ENCODE measurements at places on chromosomes 1 and 21.

DNA sequence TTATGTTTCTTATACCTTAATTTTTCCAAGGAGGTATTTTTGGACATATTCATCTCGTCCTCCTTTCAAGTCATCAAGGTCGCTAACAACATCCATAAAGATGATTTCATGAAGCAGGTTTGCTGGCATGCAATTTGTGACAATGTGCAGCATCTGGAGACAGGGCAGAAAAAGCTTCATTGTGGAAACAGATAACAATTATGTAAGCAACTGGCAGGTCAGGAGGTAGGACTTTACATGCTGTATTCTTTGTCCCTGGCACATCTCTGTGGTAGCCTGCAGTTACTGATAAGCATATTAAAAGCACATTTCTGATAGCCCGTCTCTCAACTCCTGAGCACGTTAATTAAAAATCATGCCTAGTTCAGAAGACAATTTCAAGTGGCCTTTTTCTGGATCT, 156.8 kb downstream of the LEPR start:
- DNase-seq = no peak

GRCh38 chr1:38005195-38006007, at the start of gene FHL3:
Gene FHL3, minus strand, starts transcription at chr1:38005514. Its CDS starts 6,102 bp downstream, at chr1:37999412.
- no peak for DNase-seq

GRCh38 chr1:224133741-224134299, 19.9 kb downstream of the FBXO28 start:
- no peak for DNase-seq

DNA sequence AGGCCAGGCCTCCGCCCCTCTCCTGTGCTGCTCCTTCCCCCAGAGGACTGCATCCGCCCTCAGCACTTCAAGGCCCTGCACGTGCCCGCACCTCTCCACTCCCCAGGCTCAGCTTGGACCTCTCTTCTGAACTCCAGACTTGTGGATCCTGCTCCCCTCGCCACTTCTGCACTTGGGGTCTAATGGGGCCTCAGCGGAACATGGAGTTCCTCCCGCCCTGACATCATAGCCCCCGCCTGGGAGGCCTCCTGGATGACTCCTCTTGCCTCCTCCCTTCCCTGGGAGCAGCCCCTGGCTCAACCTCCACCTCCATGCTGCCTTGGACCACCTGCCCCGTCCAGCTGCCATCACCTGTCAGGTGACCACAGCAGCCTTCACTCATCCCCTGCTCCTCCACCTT, 10.1 kb downstream of the OXCT2 start:
- no peak for DNase-seq

DNA sequence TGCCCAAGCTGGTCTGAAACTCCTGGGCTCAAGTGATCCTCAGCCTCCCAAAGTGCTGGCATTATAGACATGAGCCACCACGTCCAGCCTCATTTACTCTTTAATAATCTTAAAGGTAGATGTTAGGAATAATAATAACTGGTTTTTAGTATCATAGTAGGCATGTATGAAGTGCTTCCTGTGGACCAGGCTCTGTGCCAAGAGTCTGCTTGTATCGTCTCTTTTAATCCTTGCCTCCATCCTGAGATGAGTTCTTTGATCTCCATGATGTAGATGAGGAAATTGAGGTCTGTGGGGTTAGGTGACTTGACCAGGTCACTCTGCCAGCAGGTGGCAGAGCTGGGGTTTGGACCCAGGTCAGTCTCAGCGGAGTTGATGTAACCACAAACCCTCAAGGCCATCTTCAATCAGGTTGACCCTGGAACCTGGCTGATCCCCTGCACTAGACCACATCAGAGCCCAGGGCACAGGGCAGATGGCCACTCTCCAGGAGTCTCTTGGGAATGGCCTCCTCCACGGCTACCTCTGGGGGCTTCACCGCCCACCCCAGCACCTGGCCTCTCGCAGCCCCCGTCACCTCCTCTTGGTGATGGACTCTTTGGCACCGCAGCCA, 11.3 kb downstream of the EFHD2 start:
- no peak for DNase-seq

- no peak for DNase-seq
Observed at GRCh38 chr1:167492481-167492910, 25.8 kb downstream of the CD247 start.

GRCh38 chr1:185334182-185334581, 17.1 kb upstream of the IVNS1ABP start:
- no peak for DNase-seq

DNA sequence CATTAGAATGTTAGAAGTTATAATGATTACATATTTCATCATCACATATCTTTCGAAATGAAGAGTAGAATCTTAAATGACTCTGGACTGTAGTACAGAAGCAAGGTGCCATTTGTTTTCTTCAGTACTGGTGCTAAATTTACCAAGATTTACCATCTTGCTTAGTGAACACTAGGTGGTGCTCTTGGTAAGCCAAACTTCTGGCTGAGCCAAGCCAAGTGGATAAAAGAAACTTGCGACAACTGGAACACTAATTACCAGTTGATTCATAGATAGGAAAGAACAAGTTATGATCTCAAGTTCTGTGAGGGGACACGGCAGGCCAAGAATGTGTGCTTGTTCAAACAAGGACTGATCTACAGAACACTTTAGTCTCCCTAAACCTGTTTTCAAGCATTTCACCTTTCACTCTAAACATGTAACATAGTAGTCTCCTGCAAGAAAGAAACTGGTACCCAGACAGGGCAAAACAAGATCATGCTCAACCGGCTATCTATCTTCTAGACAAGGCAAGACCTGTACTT, 19.8 kb downstream of the SPRTN start:
- no peak for DNase-seq

DNA sequence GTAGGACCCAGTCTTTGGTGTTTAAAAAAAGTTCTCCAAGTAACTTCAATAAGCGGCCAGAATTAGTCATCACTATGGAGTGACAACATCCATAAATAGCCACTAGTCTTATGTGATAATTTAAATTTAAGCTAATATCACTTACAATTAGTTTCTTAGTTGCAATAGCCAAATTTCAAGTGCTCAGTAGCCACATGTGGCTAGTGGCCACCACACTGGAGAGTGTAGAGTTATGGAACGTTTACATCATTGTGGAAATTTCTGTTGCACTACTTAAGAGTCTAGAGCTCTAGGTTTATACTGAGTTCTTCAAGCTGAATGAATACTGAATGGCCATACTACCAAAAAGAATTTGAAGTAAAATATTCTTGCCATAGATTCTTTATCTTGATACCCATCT, 121.1 kb downstream of the RUNX1 start:
- DNase-seq = no peak

Data from hypothalamus (tissue), 51 donors.